ENCODE measurements at places on chromosomes 16 and 17. TPM values are rescaled to one million over a fixed set of nuclear protein-coding genes. Genes with fewer than 3 reads are reported as not detected.

DNA sequence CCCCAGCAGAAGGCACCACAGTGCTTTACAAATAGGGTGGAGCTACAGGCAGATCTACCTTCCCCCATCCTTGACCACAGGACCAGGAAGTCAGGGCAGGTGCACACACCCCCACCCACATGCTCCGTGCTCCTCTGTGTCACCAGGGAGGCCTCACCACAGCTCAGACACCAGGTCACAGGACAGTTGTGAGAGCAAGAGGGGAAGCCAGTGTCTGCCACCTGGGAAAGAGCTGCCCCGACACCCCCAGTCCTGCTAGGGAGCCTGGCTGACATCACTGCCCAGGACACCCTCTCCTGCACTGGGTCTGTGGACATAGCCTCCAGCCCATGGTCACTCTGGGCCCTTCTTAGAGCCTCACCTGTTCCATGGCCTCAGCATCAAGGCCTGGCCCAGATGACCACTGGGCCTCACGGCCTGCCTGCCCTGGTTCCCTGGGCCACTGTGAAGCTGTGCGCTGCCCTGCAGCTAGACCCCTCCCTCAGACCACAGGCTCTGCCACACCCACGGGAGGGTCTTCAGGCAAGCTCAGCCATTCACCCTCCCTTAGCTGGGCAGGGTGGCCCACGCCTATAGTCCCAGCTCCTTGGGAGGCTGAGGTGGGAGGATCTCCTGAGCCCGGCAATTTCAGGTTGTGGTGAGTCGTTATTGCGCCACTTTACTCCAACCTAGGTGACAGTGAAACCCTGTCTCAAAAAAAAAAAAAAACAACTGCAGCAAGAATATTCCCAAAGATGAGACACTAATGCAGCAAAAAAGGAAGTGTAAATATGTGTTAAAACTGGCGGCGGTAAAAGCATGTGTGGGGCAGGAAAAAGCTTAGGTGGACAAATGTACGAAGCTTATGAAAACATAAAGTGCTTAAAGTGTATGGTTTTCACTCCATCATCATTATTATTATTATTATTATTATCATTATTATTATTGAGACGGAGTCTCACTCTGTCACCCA lies 14.2 kb downstream of the POLR3K start:
- DNase-seq = no peak

GRCh38 chr16:53605356-53605755 lies 98.3 kb downstream of the RPGRIP1L start:
- DNase-seq = no peak

The IL34 gene
- polyA plus RNA-seq = 0.62 TPM

The CCL14 gene
- polyA plus RNA-seq = 18.0 TPM

The PHF23 gene
- polyA plus RNA-seq = 52.8 TPM
